ENCODE measurements at places on chromosomes 2 and 18.
A peak's percentile ranks its signal among the peaks of the same experiment; 100 is the strongest.

- DNase-seq, result no peak
Measured at GRCh38 chr2:172863341-172863740, 127.7 kb downstream of the RAPGEF4 start.

DNA sequence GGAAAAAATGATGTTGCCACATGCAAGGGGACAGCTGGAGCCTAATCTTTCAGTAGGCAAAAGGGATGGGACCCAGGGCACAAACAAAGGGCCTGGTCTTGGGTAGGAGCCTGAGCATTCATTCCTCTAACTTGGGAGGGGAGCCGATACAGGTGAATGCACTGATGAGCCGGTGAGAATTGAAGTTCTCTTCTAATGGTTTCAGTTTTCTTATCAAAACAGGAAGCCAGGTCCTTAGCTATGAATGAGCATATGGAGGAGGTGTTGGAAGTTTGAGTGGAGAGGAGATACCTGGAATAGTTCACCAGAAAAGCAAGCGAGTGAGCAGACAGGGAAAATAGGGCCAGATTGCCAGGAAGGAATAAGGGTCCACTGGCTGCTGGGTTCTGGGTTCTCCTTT is 10.1 kb downstream of the DPP4 start:
- DNase-seq, result no peak

DNA sequence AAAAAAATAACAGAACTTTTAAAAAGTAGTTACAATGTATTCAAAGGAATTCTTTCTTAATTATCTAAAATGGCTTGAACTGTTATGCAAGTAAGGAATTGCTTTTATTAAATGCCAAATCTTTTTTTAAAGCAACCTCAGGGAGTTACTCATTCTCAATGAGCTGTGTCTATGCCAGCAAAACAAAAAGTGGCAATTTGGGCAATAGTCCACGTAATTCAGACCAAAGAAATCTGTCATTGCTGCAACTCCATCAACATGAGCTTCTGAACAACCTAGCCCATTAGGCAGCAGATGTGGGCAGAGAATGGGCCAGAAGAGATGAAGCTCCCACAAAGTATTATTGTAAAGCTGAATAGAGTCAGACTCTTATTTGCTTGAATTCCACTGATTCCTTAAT is 118.4 kb downstream of the ALK start:
- DNase-seq, result no peak

DNA sequence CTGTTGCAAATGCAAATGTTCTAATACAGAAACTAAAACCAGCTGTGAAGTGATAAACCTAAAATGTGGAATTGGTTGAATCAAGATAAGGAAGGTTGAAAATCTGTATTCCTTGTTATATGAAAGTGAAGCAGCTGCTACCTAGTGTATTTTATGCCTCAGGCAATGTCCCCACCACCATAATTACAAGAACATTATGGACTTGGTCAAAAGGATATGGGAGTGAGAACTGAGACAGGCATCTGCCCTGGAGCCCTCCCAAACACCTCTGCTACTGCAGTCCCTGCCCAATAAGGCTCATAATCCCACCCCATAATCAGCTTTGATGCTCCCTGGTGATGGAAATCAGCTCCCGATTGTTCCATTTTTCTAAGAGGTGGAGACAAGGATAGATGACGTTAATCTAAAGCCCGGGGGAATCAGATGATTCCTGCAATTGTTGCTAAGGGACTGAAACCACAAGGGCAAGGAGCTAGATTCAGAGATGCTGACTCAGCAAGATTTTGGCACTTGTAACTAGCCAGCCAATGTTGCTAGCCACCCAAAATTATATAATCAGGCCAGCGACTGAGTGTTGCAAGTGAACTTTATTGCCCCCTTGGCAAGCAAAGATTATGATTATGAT is 69.5 kb downstream of the EVA1A start:
- DNase-seq, result peak; percentile 6

DNA sequence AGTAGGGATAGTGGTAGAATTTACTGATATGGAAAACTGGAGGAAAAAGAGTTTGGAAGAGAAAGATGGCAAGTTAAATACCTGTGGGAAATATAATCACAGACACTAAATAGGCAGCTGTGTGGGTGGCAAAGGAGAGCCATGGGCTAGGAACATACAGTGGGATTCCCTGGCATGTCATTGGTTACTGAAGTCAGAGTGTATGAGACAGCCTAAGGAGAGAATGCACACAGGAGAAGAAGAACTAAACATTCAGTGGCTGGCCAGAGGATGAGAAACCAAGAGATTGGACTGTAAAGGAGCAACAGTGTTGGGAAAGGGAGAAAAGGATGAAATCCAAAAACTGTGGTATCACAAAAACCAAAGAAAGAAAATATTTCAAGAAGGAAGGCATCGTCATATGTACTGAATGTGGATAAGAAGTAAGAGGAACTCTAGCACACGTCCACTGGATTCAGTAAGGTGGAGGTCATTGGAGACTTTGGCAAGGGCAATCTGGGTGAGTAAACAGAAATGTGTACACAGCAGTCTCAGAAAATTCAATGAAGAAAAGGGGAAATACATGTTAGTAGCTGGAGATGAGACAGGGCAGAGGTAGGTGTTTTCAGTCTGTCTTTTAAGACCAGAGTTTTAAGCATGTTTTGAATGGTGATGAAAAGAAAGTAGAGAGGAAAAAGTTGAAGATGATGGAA is 83.3 kb downstream of the SPIRE1 start:
- no peak for DNase-seq

- no peak for DNase-seq
Measured at GRCh38 chr2:191481305-191482070, 196.4 kb upstream of the NABP1 start.

DNA sequence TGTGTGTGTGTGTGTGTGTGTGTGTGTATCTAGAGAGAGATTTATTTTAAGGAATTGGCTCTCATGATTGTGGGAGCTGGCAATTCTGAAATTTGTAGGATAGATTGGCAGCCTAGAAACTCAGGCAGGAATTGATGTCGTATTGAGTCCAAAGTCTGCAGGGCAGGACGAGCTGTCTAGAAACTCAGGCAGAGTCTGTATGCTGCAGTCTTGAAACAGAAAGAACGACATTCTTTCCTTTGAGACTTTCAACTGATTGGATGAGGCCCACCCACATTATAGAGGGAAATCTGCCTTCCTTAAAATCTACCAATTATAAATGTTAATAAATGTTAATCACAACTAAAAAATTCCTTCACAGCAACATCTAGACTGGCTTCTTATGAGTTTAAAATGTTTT is 436.6 kb upstream of the FANCL start:
- no peak for DNase-seq

DNA sequence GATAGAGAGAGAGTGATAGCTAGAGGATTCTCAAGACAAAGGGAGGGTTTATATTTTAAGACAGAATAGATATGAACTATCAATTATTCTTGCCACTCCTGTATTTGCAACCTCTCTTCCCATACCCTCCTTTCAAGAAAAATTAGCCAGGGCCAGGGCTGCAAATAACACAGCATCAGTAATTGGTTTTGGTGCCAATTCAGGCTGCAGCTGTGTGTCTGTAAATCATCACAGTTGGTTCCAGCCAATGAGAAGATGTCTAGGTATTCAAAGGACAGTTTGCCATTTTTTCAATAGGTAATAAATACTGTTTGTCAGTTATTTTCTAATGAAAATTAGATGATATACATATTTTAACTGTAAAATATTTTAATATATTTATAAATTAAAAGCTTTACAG is 73.5 kb downstream of the WDPCP start:
- DNase-seq, result no peak

DNA sequence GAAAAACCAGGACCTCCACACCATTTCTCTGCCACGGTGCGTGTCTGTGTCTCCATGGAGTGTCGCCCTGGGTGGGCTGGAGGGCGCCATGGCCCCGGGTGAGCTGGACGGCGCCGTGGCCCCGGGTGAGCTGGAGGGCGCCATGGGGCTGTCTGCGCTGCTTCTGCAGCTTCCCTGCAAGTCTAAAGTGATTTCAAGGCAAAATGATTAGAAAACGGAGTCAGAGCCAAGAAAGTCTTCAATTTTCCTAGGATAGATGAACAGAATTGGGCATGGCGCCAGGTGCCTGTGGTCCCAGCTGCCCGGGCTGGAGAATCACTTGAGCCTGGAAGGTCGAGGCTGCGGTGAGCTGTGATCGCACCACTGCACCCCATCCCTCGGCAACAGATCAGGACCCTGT is 27.7 kb upstream of the NFATC1 start:
- DNase-seq, result no peak

DNA sequence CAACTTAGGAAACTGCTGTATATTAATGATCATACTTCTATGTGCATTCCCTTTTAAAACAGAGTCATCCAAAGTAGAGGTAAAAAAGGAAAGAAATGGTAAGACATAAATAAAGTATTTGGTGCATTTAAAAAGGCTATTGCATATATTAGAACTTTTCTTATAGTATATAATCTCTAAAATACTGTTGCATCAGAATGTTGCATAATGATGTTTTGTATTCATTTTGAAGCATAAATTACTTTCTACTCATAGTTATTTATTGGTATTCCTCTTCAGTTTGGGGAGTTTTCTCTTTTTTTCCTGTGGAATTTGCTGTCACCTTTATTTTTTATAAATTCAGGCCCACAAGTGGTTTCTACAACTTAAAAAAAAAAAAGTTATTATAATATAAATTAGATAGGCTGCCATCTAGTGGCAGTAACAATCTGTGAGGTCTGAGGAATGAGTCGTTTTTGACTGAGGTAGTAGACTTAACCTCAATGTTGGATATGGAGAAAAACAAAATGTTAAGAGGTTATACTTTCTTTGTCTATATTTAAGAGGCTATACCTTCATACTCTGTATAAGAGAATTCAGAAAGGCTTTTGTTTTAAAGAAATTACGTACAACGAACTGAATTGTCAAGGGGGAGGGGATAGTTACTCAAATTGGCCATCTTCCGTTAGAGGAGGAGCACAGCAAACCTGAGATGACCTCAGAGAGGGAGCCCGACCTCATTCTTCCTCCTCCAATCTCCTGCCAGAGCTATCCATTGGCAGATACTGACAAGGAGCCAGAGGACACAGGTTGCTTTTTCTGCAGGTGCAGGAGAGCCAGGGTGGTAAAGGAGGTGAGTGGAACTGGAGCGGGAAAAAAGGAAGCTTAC is 23.8 kb downstream of the ANKAR start:
- peak; percentile 28 for DNase-seq

GRCh38 chr18:35051641-35052377 is 10.6 kb downstream of the MAPRE2 start:
- no peak for DNase-seq

- DNase-seq, result no peak
Measured at GRCh38 chr2:172821370-172822338, 86.0 kb downstream of the RAPGEF4 start.

DNA sequence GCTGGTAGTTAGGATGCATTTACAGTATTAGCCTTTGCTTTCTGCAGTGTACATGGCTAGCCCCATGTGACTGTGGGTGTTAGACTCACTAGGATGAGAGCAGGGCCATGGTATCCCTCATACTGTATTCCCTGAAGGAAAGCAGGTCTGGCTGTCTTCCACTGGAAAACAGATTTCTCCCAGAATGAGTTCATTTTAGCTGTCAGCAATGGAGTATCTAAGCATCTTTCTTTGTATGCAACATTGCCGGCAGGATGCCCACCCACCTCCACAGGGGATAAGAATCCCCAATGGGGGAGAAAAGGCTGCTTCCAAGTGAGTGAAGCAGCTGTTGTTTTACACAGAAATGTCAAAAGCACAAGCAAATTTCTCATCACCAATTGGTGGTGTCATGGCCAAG is 142.7 kb upstream of the KLHL14 start:
- no peak for DNase-seq

GRCh38 chr2:8447610-8448221 is 234.1 kb upstream of the ID2 start:
- no peak for DNase-seq

DNA sequence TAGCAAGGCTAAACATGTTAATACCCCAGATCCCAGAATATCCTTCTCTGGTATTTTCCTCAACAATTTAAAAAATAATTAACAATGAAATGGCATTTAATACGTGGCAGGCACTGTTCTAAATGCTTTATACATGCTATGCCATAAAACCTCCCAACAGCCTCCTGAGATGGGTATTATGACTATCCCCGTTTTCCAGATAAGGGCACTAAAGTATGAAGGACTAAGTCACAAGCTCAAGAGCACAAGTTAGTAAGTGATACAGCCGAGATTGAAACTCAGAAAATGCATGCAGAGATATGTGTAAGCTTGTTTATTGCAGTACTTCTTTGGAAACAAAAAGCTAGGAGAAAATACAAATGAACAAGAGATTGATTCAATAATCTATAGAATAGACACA is 8.0 kb downstream of the ABCB11 start:
- DNase-seq, result no peak

- DNase-seq, result peak; percentile 68
Measured at GRCh38 chr2:72325592-72326422, 178.1 kb upstream of the CYP26B1 start.

- DNase-seq, result no peak
Measured at GRCh38 chr2:112187805-112188596, 49.8 kb downstream of the FBLN7 start.

DNA sequence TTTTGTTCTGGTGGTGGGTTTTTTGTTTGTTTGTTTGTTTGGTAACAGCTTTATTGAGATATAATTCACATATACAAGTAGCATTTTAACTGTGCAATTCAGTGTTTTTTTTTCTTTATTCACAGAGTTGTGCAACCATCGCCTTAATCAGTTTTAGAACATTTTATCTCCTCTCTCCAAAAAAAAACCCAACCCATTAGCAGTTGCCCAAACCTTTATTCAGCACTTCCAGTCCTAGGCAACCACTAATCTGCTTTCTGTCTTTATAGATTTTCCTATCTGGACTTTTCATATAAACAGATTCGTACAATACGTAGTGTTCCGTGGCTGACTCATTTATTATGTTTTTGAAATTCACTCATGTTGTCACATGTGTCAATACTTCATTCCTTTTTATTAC is 38.7 kb downstream of the CCDC138 start:
- DNase-seq, result no peak

GRCh38 chr2:198232281-198232680 is 427.9 kb downstream of the PLCL1 start:
- no peak for DNase-seq

DNA sequence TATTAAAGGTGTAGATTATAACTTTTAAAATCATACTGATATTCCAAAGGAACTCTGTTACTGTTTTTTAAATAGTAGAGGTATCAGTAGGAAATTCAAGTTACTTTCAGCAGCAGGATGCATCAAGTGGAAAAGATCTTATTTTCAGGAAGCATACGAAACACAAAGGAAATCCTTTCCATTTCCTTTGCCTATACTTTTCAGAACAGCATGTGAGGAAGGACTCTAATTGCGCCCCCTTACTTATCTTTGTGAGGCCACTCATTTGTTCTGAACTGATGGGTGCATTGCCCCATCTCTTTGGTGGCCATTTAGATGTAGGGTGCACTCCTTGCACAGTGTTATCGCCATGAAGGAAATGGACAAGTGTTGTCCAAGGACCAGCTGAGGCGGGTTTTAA is 145.3 kb downstream of the BABAM2 start:
- no peak for DNase-seq
